ENCODE measurements at places on chromosomes 12 and 14.
A peak's percentile ranks its signal among the peaks of the same experiment; 100 is the strongest.

DNA sequence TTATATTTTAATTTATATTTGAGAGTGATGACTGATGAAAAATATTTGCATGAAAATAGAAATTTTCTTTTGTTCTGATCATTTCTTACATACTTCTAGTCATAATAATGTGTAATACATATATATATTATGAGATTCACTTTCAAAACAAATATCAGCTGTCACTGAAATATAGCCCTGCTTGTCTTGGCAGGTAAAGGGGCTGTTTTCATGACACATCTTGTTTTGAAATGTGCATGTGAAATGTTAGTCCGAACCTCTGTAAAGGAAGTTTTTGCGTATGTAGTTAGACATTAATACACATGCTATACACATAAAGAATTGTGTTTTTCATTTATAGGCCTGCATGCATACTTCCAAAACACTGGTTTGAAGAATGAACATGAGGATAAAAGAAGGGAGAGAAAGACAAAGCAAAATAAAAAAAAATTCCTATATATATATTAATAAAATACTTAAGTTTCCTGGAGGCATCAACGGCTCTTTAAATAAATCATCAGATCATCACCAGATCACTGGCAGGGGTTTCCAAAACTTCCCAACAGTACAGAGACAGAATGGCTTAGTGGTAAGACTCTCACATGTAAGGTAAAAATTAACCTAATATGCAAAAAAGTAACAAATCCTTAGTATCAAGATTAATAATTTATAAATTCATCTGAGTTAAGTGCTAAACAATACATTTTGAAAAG is 60.1 kb downstream of the SEL1L start:
- DNase-seq: no peak

GRCh38 chr14:51188566-51189185 is 51.4 kb upstream of the TMX1 start:
- DNase-seq: no peak

DNA sequence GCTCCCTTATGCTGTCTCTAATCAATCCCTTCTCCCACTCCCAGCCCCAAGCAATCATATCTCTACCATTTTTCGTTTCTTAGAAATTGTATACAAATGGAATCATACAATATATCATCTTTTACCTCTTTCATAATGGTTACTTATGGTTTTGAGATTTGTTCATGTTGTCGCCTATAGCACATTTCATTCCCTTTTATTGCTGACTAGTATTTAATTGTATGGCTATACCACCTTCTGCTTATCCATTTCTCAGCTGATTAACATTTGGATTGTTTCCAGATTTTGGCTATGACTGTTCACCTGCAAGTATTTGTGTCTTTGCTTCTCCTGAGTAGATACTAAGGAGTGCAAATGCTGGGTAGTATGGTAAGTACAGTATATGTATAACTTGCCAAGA is 36.7 kb upstream of the GRIN2B start:
- DNase-seq: no peak

DNA sequence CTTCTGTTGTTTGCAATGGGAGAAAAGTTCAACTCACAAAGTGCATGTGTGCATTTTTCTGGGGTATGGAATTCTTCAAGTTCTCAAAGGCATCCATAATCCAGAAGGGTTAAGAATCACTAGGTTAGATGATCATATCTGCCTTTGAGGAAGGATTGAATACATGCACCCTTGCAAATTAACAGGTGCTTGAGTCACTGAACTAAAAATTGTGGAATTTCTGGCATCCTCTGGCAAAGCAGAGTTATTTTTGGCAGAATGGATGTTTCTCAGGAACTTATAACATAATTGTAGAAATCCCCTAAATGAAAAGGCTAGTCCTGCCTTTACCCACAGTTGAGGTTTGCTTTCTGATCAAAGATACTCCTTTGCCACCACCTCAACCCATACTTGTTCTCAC is 136.5 kb upstream of the DYRK2 start:
- no peak for DNase-seq

DNA sequence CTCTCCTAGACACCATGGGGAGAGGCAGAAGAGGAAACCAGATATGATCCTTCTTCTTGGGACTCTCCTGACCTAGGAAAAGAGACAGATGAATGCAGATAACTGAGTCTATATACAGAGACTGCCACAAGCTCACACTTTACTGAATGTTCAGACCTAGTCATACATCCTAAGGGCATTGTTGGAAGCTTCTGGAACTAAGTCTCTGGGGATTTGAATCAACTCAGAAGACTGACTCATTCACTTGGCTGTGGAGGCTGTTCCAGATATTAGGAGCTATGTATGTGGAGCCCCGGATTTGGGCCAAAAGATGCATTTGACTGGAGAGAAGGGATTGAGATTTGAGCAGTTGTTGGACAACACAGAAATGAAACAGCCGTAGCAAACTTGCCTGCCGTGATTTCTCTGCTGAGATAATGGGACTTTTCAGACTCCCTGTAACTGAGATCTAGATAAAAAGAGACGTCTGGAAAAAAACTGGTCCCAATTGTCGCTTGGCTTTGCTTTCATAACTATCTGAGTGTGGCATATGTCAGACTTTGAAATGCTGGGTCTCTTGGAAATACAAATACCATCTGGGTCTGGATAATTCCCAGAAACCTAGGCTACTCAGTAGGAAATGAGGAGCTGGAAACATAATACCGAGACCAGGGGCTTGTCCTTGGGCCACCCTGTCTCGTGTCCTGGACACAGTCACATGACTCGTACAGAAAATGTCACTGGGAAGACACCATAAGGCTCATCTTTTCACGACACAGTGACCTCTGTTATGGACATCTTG is 396.8 kb downstream of the NUAK1 start:
- DNase-seq: no peak

DNA sequence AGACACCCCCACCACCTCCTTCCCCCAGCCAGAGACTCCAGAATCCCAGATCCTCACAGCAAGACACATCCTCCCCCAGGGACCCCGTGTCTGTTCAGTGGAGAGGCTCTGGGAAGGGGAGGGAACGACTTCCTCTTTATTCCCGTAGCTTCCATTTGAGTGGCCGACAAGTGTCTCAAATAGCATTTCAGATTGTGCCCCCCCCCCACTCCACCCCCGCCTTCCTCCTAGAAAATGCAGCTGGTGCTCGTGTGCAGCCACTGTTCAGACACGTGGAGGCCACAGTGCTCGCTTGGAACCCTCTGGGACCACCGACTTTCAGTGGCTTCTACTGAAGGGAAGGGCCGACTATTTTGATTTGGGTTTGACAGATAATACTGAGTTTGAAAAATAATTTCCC is 14.3 kb downstream of the PPP2R5C start:
- DNase-seq: no peak

DNA sequence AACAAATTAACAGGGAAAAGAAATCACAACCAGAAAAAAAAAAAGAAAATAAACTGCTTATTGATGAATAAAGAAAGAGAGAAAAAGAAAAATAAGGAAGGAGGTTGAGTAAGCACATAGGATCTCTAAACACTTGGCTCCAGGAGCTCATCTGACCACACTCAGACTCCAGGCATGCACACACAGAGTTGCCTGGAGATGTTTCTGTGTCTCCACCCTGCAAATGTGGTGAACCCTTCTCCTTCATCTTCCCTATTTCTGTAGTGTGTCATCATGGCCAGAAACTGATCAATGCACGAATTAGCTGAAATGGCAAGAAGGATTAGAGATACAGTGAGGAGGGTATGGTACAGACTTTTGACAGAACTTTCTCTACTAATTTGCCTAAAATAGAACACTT is 20.2 kb downstream of the OR4N2 start:
- DNase-seq: no peak

DNA sequence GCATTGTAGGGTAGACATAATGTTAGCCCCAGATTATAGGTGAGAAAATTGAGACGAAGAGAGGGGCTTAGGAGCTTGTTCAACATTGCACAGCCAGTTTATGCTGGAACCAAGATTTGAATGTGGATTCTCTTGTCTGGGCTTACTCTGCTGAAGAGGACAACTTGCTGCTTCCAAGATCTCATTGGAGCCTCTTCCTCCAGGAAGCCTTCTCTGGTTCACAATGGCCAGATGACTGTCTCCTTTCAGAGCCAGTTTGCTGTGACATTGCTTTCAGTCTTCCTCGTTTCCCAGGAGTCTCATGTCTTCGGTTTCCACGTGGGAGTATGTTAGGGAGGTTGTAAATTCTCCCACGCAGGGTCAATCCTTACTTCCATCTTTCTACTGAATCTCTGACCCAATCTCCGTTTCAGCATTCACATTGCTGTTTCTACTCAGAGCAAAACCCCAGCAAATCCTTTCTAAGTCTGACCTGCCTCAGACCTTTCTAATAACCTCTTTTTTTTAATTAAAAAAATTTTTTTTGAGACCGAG is 62.2 kb upstream of the LHX5 start:
- DNase-seq: no peak

GRCh38 chr14:59422069-59422881 is 42.9 kb downstream of the GPR135 start:
- DNase-seq: no peak

- no peak for DNase-seq
Observed at GRCh38 chr12:79655036-79655435, 35.7 kb downstream of the PAWR start.

DNA sequence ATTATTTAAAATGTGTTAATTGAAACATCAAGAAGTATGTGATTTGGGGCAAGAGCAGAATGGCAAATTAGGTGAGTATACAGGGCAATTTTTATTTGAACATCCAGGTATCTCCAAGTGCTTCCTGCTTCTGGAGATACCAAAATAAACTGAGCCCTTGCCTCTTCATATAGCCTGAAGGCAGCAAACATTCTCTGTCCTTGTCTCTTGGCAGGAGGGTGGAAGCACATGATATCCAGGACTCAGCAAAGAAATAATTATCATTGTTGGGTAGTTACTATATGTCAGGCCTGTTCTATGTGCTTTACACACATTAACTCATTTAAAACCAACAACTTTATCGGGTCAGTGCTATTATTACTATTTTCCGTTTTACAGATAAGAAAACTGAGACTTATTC is 12.5 kb downstream of the LIN7A start:
- DNase-seq: no peak

DNA sequence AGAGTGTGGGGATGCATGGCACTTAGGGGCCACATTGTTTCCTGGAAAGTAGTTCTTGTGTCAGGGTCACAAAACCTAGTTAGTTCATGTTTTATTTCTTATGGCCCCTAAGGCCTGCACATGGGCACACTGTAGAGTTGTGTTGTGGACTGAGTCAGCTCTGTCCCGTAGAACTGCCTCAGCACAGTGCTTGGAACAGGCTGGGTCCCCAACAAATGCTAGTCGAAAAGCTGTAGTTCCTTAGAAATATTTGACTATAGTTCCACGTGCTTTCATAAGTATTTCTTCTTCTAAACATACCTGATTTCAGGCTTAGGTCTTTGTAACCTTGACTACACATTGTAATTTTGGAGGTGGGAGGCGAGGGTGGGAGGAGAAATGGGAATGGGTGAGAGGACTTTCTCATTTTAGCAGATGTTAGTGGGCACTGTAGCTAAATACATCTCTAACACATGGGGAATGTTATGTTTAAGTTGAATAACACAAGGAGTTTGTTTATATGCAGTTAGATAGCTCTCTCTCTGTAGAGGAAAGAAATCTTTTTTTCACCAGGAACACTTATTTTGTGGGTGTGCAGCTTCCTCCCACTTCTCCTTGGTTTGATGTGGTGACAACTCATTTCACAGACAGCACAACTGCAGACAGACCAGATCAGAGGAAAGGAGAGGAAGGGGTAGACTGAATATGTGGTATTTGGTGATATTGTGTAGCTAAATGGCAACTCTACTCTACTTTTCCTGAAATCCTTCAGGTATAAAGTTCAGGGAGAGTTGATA is 39.5 kb upstream of the DACT1 start:
- DNase-seq: no peak

GRCh38 chr14:24129410-24129998 is 955 bp upstream of the FITM1 start:
- no peak for DNase-seq

DNA sequence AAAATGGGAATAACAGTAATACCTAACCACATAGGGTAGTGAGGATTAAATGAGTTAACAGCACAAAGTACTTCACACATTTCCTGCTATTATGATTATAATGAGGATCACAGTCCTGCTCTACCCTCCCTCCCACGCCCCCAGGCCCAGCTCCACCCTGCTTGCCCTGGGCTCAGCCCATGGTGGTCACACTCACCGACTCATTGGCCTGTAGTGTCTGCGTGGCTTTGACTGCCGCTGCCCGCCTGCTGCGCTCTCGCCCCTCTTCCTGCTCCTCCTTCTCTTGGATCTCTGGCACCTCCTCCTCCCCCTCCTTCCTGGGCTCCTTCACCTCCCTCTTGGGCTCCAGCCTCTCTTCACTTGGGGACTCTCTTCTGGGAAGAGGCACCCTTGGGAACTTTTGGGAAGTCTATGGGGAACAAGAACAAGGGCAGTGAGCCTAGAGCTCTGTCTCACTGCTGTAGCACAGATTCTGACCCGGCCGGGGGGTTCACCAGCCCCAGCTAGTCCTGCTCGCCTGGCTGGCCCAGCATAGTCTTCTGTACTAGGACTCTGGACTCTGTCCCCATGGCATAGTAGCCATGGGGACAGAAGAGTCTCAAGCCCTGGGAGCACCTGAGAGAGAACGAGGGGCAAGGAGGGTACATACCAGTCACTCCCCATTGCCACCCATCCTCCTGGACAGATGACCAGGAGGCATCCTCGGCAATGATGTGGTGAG is 7.1 kb upstream of the PNMA1 start:
- DNase-seq: no peak

DNA sequence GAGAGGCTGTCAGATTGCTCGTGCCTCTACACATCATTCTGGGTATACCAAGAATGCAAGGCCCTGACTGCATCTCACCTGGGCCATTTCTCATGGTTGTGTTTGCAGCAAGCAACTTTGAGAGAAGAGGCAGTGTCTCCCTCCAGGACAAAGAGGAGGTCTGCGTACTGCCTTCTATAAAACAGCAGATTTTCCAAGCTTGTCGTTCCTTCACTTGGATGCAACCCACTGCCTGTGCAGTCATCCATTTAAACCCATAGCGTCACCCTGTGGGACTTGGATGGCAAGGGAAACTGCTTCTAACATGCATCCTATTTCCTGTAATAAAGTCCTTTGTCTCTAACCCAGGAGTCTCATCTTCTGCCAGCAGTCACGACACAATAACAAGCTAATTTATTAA is 1.3 kb downstream of the POMT2 start:
- DNase-seq: no peak

- DNase-seq: peak; percentile 40
Observed at GRCh38 chr12:67068761-67069450, 200.3 kb upstream of the CAND1 start.

DNA sequence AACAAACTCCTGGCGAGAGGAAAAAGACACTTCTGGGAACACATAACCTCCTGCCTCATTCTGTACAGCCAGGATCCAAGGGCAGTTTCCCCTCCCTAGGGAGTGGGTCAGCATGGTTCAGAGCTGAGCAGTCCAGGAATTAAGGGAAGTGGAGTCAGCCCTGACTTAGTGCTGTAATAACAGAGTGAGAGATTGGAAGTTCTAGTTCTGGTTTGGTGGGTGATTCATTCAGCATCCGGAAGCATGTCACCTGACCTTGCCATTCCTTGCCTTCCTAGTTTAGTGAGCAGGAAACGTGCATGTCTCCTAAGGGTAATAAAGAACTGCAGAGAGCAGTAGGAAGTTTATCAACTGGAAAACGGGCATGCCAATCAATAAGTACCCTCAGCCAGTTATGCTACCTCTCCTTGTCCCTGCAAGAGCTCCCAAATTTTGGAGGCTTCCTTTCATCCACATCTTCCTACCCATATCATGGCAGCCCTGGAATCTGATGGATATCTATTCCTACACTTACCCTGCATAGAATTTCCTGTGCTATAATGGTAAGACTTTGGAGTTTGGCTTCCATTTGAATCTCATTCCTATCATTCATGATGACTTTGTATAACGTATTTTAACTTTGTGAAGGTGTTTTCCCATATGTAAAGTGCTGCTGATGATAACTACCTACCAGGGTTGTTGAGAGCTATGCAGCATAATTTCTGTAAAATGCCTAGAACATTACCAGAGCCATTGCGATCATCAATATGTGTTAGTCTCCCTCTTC is 28.5 kb upstream of the MAGOHB start:
- no peak for DNase-seq

Measured in activated CD4-positive, alpha-beta T cell treated with anti-CD3 and anti-CD28 coated beads, Interleukin-2, amount 50 U/mL, for 4 hours (primary cell).